ENCODE measurements at places on chromosomes 2 and 18.

DNA sequence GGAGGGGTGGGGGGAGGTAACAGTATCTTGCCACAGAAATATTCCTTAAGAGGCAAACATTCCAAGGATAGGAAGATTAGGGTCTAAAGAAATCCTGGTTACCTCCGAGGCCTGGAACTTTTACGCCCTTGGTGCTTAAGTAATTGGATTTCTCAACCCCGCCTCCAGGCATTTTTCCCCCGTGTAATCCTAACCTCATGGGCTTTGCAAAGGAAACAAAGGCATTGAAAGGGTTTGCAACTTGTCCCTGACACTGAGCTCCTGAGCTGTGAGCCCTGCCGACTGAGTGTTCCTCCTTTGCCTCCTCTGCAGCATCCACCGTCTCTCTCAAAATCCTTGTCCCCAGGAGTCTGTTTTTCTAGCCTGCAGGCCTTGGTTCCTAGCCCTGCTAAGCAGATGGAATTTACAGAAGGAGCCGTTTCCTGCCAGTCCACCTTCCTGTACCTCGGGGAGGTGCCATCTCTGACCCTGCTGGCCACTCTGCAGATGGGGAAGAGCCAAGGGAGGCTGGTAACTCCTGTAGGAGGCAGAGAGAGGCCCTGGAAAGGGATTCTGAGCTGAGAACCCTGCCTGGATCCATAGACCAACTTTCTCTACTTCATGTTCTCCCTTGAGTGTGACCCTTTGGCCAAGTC is 24.2 kb downstream of the TET3 start:
- no peak for DNase-seq

GRCh38 chr2:146024212-146024743 is 1504.4 kb upstream of the ZEB2 start:
- DNase-seq, result no peak

- no peak for DNase-seq
Observed at GRCh38 chr2:120641366-120641771, 94.3 kb upstream of the GLI2 start.

- no peak for DNase-seq
Observed at GRCh38 chr2:196725882-196726281, 73.6 kb downstream of the GTF3C3 start.

All from HCT116 (cell line).